ENCODE measurements at places on chromosomes 5 and 9. TPM values are rescaled to one million over a fixed set of nuclear protein-coding genes. Genes with fewer than 3 reads are reported as not detected.
A peak's percentile ranks its signal among the peaks of the same experiment; 100 is the strongest.

Gene SPAAR
- polyA plus RNA-seq, result 7.4 TPM

Gene GFI1B
- 0.06 TPM for polyA plus RNA-seq

Gene PHYHD1
- polyA plus RNA-seq, result 26.3 TPM

Gene CHSY3
- 0.15 TPM for polyA plus RNA-seq

GRCh38 chr9:87428659-87429058 lies 69.0 kb upstream of the DAPK1 start:
- no peak for DNase-seq

- DNase-seq, result peak; percentile 7
These were observed 28.1 kb upstream of the PIK3R1 start for GRCh38 chr5:68187268-68188055.

GRCh38 chr9:79551994-79552393 lies 19.8 kb upstream of the TLE4 start:
- no peak for DNase-seq

- DNase-seq, result no peak
These were observed 297.4 kb downstream of the ENC1 start for GRCh38 chr5:74342948-74343682.

- no peak for DNase-seq
These were observed 11.8 kb downstream of the HK3 start for GRCh38 chr5:176887252-176887849.
